Thyroid gland (tissue), 4 donors: ENCODE measurements at places on chromosomes 3 and 15. TPM values are rescaled to one million over a fixed set of nuclear protein-coding genes. Genes with fewer than 3 reads are reported as not detected.

TMEM108 gene
- total RNA-seq = 4.3 TPM

DNA sequence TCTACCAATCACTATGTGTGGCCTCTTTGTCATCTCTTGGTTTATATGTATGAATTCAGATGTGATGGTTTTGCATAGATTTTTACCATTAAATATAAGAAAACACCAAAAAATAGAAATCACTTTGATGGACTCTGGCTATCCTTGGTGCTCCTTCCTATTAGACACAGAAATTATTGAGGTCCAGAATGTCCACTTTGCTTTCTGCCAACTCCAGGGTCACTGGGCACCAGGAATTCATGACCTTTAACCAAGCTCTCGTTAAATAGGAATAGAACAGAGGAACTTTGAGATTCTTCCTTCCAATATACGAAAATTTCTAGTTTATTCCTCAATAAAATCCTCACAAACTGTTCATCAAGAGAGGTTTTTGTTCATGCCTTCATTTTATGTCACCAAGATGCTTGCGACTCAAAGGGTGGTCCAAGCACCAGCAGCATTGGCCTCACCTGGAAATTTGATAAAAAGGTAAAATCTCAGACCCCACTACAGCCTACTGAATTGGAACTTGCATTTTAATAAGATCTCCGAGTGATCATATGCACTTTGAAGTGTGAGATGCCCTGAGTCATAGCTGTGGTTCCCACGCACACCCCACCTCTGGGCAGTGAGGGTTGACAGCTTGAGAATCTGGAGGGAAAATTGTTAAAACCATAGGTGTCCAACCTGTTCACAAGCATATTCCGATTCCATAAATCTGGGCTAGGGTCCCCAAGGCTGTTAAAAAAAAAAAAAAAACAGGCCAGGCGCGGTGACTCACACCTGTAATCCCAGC, 286.6 kb downstream of the IL5RA start:
- H3K4me1 ChIP-seq = no peaks in the 10 kb centered on the region
- no peaks in the 10 kb centered on the region for H3K27me3 ChIP-seq
- no peak overlapping the region for H3K27ac ChIP-seq
- no peaks in the 10 kb centered on the region for H3K36me3 ChIP-seq

DNA sequence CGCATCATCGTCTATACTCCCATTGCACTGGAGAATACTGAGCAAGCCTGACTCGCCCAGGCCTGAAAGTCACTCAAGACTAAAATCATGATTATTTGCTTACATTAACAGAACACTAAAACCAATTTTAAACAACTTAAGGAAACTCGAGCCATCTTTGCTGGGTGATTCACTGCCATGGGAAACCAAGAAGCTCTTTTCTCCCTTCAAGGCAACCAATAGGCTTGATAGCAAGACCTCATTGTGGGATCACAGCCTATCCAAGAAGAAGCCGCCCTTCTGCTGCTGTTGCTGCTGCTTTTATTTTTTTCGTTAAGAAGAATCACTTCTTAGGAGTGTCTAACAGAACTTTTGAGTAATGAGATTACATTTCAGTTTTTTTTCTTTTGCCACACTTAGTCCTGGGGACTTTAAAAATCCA, 479.4 kb downstream of the FOXP1 start:
- H3K4me1 ChIP-seq = peaks cover 56% of the 10 kb centered on the region
- no peaks in the 10 kb centered on the region for H3K36me3 ChIP-seq
- H3K27me3 ChIP-seq = no peaks in the 10 kb centered on the region

DNA sequence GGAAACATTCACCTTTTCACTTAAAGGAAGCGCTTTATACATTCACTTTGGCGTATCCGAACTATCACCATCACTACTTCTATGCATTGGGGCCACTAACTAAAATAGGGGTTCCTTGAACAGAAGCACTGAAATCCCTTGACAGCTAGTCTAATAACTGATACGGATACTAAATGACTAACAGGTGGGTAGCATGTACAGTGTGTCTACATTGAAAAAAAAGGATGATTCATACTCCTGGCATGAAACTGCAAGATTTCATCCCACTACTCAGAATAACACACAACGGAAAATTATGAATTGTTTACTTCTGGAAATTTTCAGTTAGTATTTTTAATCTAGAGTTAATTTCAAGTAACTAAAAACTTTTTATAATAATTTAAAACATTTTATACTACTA, 96.7 kb downstream of the SMARCC1 start:
- H3K4me3 ChIP-seq = no peak overlapping the region
- H3K4me1 ChIP-seq = no peaks in the 10 kb centered on the region
- H3K36me3 ChIP-seq = peaks cover 25% of the 10 kb centered on the region
- no peak for DNase-seq
- H3K27ac ChIP-seq = no peak overlapping the region

GRCh38 chr3:127174715-127175140, 18.2 kb upstream of the PRR23E start:
- no peak overlapping the region for H3K27ac ChIP-seq
- no peaks in the 10 kb centered on the region for H3K27me3 ChIP-seq
- H3K4me3 ChIP-seq = no peak overlapping the region
- no peaks in the 10 kb centered on the region for H3K36me3 ChIP-seq
- DNase-seq = no peak

DNA sequence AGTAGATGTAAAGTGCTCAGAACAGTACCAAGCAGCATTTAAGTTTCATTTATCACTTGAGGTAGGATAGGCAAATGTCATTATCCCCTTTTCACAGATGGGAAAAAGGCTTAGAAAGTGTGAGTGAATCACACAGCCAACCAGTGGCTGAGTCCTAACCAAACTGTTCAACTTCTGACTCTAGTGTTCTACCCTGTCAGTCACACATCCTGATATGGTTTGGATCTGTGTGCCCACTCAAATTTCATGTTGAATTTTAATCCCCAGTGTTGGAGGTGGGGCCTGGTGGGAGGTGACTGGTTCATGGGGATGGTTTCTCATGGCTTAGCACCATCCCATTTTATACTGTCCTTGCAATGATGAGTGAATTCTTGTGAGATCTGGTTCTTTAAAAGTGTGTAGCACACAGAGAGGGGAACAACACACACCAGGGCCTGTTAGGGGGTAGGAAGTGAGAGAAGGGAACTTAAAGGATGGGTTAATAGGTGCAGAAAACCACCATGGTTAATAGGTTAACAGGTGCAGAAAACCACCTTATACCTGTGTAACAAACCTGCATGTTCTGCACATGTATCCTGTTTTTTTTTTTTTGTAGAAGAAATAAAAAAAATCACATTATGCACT, 304.7 kb downstream of the SUCLG2 start:
- H3K27me3 ChIP-seq = no peaks in the 10 kb centered on the region
- no peaks in the 10 kb centered on the region for H3K36me3 ChIP-seq
- no peaks in the 10 kb centered on the region for H3K4me1 ChIP-seq
- H3K27ac ChIP-seq = no peak overlapping the region

GRCh38 chr15:101051291-101052030, 132.3 kb downstream of the LRRK1 start:
- H3K36me3 ChIP-seq = peaks cover 26% of the 10 kb centered on the region
- H3K4me1 ChIP-seq = no peaks in the 10 kb centered on the region
- no peaks in the 10 kb centered on the region for H3K27me3 ChIP-seq
- no peak overlapping the region for H3K4me3 ChIP-seq
- DNase-seq = no peak

- DNase-seq = peak; percentile 13
- H3K27ac ChIP-seq = no peak overlapping the region
- H3K36me3 ChIP-seq = no peaks in the 10 kb centered on the region
- peaks cover 40% of the 10 kb centered on the region for H3K4me1 ChIP-seq
- H3K4me3 ChIP-seq = no peak overlapping the region
These were observed 174.6 kb downstream of the AKAP13 start for GRCh38 chr15:85554852-85555521.

- no peaks in the 10 kb centered on the region for H3K27me3 ChIP-seq
- no peak for DNase-seq
- H3K4me3 ChIP-seq = no peak overlapping the region
- H3K36me3 ChIP-seq = peaks cover 21% of the 10 kb centered on the region
These were observed 75.6 kb downstream of the AQR start for GRCh38 chr15:34893967-34894366.

FOXB1 gene
- total RNA-seq = not detected

TRPM1 gene
- not detected for total RNA-seq

DNA sequence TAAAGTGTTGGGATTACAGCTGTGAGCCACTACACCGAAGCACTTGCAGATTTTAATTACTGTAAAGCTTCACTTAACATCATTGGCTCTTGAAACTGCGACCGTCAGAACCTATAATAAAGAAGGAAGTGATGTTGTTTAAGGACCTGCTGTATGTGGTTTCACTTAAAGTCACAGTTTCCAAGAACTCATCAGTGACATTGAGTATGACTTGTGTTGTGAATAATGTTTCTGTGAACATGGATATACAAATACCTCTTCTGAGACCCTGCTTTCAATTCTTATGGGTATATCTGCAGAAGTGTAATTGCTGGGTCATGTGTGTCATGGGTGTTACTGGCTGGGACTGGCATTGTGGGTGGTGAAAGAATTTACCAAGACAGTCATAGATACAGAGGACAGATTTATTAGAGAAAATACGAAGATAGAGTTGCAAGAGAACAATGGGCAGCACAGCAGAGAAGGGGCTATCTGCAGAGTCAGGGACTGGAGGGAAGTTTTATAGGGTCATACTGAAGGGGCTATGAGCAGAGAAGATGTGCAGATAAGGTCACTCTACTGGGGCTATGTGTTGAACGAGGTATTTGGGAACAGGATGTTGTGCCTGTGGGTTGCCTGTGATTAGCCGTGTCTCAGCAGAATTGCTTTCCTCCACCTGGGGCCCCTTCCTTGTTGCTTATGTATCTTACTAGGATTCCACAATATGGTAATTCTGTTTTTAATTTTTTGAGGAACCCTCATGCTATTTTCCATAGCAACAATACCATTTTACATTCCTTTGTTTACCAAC, 4.5 kb downstream of the NDUFB5 start:
- no peak for DNase-seq
- no peak overlapping the region for H3K27ac ChIP-seq
- no peaks in the 10 kb centered on the region for H3K27me3 ChIP-seq
